Common myeloid progenitor, CD34-positive (primary cell): ENCODE measurements at places on chromosomes 12 and 14.

DNA sequence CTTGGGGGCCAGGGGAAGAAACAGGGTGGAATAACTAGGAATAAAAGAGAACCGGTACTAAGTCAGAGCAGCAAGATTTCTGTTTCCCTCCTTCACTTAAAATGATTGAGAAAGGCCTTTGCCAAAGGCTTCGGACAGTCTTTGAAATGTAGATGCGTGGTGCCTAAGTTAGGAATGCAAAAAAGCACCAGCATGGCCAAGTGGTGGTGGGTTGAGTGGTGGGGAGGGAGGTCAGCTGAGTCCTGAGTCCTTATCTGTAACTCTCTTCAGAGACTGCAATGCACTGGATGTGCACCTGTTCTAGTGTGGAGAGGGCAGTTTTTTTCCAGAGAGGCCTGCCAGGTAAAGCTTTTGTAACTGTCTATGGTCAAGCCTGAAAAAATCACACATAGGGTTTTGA is 919.9 kb downstream of the FSCB start:
- no peaks in the 10 kb centered on the region for H3K27me3 ChIP-seq
- no peak overlapping the region for H3K27ac ChIP-seq
- DNase-seq: no peak
- H3K4me3 ChIP-seq: no peak overlapping the region

DNA sequence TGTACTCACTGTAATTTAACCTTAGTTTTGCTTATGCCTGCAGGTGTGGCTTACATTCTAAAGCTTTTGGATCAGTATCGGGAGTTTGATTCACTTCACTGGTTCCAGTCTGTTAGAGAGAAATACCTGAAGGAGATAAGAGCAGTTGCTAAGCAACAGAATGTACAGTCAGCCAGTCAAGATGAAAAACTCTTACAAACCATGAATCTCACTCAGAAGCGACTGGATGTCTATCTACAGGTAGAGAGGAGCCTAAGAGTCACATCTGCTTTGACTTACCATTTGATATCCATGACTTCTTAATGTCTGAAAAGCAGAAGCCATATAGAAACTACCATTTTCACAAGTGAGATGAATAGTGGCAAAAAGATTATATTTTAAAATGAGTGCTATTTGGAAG is 56.5 kb downstream of the WASHC4 start:
- no peaks in the 10 kb centered on the region for H3K4me1 ChIP-seq
- H3K4me3 ChIP-seq: no peak overlapping the region
- H3K36me3 ChIP-seq: peaks cover 78% of the 10 kb centered on the region

GRCh38 chr12:38515912-38516311 is 199.3 kb downstream of the ALG10B start:
- no peak overlapping the region for H3K4me3 ChIP-seq
- H3K27me3 ChIP-seq: no peaks in the 10 kb centered on the region
- no peaks in the 10 kb centered on the region for H3K4me1 ChIP-seq
- DNase-seq: no peak
- no peaks in the 10 kb centered on the region for H3K36me3 ChIP-seq
- H3K27ac ChIP-seq: no peak overlapping the region

DNA sequence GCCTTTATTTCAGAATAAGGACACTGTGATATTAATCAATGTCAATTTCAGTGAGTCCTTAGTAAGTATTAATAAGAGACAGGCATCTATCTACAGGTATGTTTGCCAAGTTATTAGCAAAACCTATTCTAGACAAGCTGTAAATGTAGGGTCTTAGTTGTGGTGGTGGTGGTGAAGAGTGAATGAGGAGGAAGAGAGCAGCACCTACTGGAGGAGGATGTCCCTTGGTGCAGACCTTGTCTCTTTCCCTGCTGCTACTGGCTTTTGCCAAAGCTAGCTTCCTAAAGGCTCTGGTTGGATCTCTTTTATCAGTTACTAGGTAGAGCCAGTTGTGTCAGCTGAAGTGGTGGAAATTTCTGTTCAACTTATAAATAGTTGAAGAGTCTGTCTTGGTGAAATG is 304.8 kb upstream of the ATP2B1 start:
- no peaks in the 10 kb centered on the region for H3K4me1 ChIP-seq
- no peaks in the 10 kb centered on the region for H3K36me3 ChIP-seq
- no peaks in the 10 kb centered on the region for H3K27me3 ChIP-seq

DNA sequence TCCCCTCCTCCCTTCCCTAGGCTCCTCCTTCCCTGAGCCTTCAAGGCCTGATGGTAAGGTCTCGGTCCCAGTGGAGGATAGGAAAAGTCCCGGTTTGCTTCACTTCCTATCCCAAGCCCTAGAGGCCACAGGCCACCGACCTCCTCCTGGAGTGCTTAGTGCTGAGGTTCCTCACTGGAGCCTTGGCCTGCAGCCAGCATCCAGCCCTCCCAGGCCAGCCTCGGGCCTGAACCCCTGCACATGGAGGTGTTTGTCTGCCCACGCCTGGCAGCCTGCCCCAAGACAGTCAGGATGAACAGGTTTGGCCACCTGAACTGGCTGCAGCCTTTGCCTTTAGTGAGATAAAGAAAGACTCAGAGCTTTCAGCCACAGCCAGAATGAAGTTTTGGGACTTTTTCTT is 15.8 kb upstream of the KRT7 start:
- DNase-seq: no peak
- no peak overlapping the region for H3K27ac ChIP-seq
- H3K4me1 ChIP-seq: no peaks in the 10 kb centered on the region
- peaks cover 13% of the 10 kb centered on the region for H3K27me3 ChIP-seq
- H3K36me3 ChIP-seq: no peaks in the 10 kb centered on the region
- H3K4me3 ChIP-seq: no peak overlapping the region
